ENCODE measurements at places on chromosomes 3 and 15. TPM values are rescaled to one million over a fixed set of nuclear protein-coding genes. Genes with fewer than 3 reads are reported as not detected.

DNA sequence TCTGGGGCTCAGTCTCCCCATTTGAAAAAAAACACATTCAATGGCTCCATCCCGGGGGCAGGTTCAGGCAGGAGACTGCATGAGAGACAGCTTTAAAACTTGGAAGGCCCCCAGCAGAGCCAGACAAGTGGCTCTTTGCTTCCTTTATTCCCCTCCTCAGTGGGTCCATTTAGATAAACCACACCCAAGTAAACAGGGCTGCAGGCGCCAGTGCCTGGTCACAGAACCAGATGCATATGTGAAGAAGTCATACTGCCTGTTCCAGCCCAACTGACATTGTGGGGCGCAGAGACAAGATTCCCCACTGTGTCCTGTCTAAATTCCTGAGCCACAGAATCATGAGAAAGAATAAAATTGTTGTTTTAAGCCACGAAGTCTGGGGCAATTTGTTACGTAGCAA lies 9.0 kb downstream of the FBN1 start:
- no peak for DNase-seq

GRCh38 chr15:76035593-76035992 lies 23.4 kb upstream of the NRG4 start:
- no peak for DNase-seq

GRCh38 chr15:42083916-42084315 lies 10.4 kb downstream of the PLA2G4D start:
- DNase-seq, result no peak

DNA sequence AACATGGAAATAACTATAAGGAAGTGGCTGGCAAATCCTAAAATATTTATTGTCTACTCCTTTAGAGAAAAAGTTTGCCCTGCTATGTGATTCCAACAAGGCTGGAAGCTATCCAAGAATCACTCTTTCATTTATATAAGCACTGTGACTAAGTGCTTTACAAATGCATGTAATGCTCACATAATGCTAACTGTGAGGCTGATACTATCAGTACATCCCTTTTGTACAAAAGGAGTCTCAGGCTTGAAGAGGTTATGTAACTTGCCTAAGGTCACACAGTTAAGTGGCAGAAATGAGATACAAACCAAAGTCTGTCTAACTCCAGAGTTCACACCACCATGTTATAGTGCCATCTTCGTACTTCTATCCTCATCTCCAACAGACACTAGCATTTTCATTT lies 17.0 kb downstream of the TOPBP1 start:
- no peak for DNase-seq

Gene CDHR4
- not detected for total RNA-seq

GRCh38 chr3:98026425-98027084 lies 8.6 kb downstream of the GABRR3 start:
- DNase-seq, result no peak

Gene ROPN1
- not detected for total RNA-seq

GRCh38 chr15:77857419-77857818 lies 220.1 kb downstream of the TBC1D2B start:
- DNase-seq, result no peak

Gene ZBTB11
- 12.7 TPM for total RNA-seq

Gene ADPRH
- total RNA-seq, result 4.2 TPM

GRCh38 chr3:99674086-99674789 lies 35.8 kb downstream of the COL8A1 start:
- DNase-seq, result no peak

Gene NR1D2
- total RNA-seq, result 10.8 TPM

GRCh38 chr15:70806992-70807712 lies 43.8 kb upstream of the UACA start:
- DNase-seq, result peak; percentile 8

DNA sequence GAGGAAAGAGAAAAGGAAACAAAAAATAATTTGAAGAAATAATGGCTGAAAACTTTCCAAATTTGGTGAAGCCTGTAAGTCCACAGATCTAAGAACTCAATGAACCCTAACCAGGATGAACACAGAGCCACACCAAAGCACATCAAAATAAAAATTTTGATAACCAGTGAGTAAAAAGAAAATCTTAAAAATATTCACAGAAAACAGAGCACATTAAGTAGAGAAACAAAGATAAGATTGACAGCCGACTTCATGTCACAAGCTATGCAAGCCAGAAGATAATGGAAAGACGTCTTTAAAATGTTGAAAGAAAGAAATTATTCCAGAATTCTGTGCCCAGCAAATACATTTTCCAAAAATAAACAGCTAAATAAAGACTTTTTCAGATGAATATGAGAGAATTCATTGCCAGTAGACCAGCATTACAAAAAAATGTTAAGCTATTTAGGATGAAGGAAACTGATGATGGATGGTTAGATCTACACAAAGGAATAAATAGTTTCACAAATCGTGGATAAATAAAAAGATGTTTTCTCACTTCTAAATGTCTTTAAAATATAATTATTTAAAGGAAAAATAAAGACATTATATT lies 140.2 kb upstream of the SKOR1 start:
- DNase-seq, result no peak

DNA sequence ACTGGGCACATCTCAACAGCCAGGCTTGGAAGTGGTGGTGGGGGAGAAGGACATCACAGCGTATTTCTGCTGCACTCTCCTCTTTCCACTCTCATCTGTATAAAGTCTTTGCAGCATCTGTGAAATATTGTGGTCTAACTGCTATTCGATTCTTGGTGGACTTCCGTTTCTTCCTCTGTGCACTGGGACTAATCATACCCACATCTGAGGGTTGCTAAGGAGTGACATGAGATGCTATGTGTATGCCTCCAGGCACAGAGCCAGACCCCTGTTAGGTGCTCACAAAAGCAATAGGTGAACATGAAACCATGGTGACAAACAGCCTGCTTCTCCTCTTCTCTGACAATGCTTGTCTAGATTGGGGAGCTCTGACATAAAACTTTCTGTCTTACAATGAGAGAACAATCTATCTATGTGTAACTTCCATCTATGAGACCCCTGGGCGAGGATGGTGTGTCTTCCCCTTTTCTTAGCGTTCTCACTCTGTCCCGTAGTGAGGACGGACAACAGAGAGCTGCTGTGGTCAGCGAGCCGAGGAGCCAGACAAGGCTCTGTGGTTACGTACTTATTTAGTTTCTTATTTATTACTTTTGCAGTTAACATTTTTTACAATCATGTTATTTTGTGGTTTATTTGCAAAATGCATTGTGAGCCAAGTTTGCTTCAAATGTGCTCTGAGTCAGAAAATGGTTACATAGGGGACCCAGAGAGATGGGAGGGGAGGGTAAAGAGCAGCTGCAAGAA lies 196.7 kb upstream of the TPRG1 start:
- no peak for DNase-seq

DNA sequence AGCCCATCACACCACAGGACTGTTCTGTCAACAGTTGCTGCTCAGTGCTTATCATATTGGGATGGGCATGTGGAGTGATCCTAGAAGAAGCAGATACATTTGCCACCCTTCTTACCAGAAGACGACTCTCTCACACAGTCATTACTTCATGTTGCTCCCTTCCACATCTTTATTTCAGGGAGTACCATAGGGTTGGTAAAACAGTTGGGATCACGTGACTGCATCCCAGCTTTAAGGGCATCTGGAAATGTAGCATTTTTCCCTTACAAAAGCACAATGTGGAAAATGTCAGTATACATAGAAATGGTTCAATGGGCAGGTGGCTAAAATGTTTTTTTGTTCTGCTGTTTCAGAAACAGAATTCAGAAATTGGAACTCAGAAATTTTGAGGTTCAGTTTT lies 791.0 kb downstream of the OTOL1 start:
- no peak for DNase-seq

Gene LSAMP
- total RNA-seq, result 2.3 TPM

DNA sequence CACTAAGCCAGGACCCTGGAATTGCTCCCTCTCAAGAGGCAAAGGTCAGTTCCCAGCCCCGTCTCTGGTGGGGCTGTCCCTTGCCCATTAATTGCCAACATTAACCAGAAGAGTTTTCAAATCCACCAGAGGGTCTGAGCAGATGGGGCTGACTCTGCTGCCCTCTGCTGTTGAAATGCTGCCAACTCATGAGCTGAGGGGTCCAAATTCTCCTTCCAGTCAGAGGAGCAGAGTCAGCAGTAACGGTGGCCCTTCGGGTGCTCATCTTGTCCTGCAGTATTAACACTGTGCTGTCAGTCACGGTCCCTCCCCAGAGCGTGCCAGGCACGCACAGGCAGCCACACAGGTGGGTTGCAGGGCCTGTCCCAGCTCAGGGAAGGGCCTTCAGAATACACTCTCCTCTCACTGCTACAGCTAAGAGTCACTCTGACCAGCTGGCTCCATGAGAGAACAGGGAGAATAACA lies 10.7 kb upstream of the SPTBN5 start:
- no peak for DNase-seq

GRCh38 chr15:53116169-53116568 lies 326.0 kb upstream of the ONECUT1 start:
- DNase-seq, result no peak

DNA sequence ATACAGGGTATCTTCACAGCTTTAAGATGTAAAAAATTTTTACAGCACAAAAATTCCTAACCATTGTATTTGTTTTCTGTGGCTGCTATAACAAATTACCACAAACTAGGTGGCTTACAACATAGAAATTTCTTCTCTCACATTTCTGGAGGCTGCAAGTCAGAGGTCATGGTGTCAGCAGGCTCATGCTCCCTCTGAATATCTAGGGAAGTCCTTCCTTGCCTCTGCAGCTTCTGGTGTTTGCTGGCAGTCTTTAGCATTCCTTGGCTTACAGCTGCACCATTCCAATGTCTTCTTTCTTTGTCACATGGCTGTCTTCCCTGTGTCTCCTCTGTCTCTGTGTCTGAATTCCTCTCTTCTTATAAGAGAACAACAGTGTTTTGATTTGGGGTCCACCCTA lies 310.2 kb upstream of the SUCLG2 start:
- no peak for DNase-seq

GRCh38 chr3:168933614-168934013 lies 729.9 kb downstream of the MECOM start:
- no peak for DNase-seq

Gene ACKR2
- total RNA-seq, result 2.7 TPM

DNA sequence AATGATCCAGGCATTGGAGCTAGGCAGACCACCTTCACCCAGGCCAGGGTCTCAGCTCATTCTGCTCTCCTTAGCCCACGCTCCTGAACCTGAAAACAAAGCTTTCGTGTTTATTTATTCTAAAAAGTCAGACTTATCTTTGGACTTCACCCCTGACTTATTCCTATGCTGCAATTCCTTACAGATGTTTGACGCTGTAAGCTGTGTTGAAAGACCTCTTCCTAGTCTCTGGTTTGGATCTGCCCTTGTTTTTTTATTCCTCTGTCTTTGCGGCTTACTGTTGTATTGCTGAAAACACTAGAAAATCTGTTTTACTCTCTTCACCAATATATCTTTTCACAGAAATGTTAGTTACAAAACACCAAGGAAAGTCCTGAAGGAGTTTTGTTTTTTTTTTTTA lies 40.5 kb upstream of the LDHAL6B start:
- DNase-seq, result no peak

Gene RAB6B
- 1.7 TPM for total RNA-seq

- DNase-seq, result no peak
These were observed 234.9 kb upstream of the TPM1 start for GRCh38 chr15:62807539-62808130.

- no peak for DNase-seq
These were observed 63.8 kb downstream of the TTC23 start for GRCh38 chr15:99185414-99186130.

- no peak for DNase-seq
These were observed 11.0 kb upstream of the FBLN2 start for GRCh38 chr3:13537909-13538296.

DNA sequence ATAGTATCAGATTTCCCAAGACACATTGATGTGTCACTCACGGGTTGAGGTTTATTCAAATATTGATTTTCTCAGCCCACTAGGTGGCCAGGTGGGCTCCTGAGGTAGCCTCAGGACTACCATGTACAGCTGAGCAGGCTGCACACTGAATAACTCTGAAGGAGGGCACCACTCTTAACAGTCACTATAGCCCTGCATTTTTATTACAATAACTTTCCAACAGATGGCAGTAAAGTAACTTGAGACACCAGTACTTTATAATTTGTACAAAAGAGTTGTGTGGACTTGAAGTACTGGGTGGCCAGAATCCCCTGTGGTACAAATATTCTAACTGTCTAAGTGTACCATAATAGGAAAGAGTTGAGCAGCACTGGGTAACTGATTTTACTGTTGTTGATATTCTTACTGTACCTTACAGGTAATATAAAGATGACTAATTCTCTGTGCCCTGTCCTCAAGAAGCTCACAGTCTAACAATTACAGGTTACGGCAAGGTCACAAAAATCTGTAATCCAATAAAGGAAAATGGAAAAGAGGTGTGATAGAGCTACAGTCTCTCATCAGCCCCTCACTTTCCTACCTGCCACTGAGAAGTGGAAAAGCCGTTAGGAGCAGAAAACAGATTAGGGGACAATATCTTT lies 76.0 kb downstream of the ETFA start:
- DNase-seq, result no peak

DNA sequence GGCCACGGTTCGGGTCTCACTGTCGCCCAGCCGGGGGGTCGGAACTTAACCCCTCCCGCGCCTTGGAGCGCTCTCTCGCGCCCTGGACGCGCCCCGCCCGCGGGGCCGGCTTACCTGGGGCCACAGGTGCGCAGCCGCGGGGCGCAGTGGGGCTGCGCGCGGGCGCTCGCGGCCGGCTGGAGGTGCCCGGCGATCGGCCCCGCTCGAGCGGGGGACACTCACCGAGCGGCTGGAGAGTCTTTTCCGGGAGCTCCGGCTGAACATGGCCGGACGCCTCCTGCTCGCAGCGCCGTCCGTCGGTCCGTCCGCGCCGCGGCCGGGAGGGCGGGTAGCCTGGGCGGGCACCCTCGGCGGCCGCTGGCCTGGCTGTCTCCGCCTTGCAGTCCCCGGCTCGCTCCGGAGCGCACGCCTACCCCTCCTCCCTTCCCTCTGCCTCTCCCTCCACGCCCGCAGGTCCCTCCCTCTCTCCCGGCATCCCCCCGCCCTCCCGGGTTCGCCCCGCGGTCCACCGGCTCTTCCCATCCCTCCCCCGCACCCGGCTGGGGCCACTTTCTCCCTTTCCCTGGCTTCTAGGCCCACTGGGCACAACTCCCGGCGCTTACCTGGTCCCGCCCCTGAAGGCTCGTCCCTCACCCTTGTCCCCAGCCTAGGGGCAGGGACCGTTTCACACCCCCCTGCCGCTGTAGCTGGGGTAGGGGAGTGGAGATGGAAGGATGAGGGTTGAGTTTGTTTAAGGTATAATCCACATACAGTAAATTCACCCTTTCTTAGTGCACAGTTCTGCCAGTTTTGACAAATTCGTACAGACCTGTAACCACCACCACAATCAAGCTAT lies 220.1 kb upstream of the PRICKLE2 start:
- no peak for DNase-seq

- no peak for DNase-seq
These were observed 43.2 kb downstream of the KLHL25 start for GRCh38 chr15:85751291-85752123.

Data from esophagus squamous epithelium (tissue), 5 donors.